Thymus (tissue), 14 donors: ENCODE measurements at places on chromosomes 7 and 10.
A peak's percentile ranks its signal among the peaks of the same experiment; 100 is the strongest.

- no peaks in the 10 kb centered on the region for H3K36me3 ChIP-seq
- no peak overlapping the region for H3K4me3 ChIP-seq
- H3K4me1 ChIP-seq: no peaks in the 10 kb centered on the region
- no peak overlapping the region for H3K27ac ChIP-seq
- DNase-seq: no peak
These were observed 12.3 kb downstream of the SCART1 start for GRCh38 chr10:133465950-133466474.

GRCh38 chr10:58641095-58641531 lies 128.4 kb downstream of the BICC1 start:
- H3K4me3 ChIP-seq: no peak overlapping the region
- DNase-seq: no peak
- H3K4me1 ChIP-seq: no peaks in the 10 kb centered on the region
- H3K36me3 ChIP-seq: no peaks in the 10 kb centered on the region

DNA sequence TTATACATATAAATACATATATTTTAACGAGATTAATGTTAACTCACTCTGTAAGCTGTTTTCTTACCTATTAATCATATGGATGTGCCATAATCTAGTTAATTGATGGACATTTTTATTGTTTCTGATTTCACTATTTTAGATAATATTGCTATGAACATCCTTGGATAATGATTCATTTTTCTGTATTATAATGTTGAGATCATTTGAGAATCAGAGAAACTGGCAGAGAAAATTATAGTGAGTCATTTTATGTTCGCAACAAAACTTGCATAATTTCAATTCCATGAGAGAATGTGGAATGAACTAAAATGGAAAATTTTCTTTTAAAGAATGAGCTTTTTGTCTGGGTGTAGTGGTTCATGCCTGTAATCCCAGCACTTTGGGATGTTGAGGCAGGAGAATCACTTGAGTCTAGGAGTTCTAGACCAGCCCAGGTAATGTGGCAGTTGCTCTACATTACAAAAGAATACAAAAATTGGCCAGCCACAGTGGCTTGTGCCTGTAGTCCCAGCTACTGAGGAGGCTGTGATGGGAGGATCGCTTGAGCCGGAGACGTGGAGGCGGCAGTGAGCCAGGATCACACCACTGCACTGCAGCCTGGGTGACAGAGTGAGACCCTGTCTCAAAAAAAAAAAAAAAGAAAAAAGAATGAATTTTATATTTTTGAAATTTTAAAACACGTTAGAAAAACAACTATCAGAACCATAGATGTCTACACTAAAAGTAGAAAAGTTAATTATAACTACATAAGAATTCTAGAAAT lies 40.5 kb downstream of the PAPSS2 start:
- no peaks in the 10 kb centered on the region for H3K4me1 ChIP-seq
- H3K4me3 ChIP-seq: no peak overlapping the region
- H3K36me3 ChIP-seq: no peaks in the 10 kb centered on the region
- no peak for DNase-seq
- H3K27ac ChIP-seq: no peak overlapping the region
- no peaks in the 10 kb centered on the region for H3K27me3 ChIP-seq

- no peak overlapping the region for H3K4me3 ChIP-seq
- no peaks in the 10 kb centered on the region for H3K36me3 ChIP-seq
- peak; percentile 2 for DNase-seq
- H3K4me1 ChIP-seq: no peaks in the 10 kb centered on the region
These were observed 28.2 kb downstream of the MTERF1 start for GRCh38 chr7:91852263-91852741.

DNA sequence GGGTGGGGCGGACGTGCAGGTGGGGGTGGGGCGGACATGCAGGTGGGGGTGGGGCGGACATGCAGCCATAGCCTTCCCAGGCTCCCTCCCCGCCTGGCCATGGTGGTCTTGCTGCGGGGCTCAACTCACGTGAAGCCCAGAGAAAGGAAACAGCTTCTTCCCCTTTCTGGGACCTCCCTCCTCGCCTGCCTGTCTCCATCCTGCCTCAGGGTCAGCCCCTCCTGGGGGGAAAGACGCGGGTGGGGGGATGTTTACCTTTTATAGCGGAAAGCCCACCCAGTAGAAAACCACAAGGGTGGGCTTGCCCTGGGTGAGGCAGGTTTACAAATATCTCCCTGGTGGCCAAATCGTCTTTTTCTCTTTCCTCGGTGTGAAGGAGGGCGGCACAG lies 520.0 kb downstream of the GLRX3 start:
- no peak overlapping the region for H3K4me3 ChIP-seq
- H3K27ac ChIP-seq: no peak overlapping the region
- H3K27me3 ChIP-seq: no peaks in the 10 kb centered on the region
- DNase-seq: no peak

DNA sequence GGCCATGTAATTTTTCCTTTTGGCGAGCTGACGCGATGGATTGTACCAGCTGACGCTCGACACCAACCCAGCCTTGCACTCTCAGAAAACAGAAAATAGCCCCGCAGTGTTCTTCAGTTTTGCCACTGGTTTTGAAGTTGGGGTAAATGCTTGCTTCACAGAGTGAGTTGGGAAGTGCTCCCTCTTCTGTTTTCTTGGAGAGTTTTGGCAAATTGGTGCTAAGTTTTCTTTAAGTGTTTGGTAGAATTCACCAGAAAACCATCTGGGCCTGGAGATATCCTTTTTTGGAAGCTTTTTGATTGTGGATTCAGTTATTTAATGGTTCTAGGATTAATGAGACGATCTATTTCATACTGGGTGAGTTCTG lies 252.8 kb downstream of the ELFN1 start:
- DNase-seq: no peak
- peak overlapping the region; percentile 34 for H3K27ac ChIP-seq
- no peak overlapping the region for H3K4me3 ChIP-seq
- no peaks in the 10 kb centered on the region for H3K27me3 ChIP-seq
- H3K36me3 ChIP-seq: peaks cover 22% of the 10 kb centered on the region

- DNase-seq: no peak
- H3K4me1 ChIP-seq: peaks cover 2% of the 10 kb centered on the region
- H3K27me3 ChIP-seq: no peaks in the 10 kb centered on the region
- H3K27ac ChIP-seq: no peak overlapping the region
These were observed 54.3 kb upstream of the DPYSL4 start for GRCh38 chr10:132132421-132132841.

- no peaks in the 10 kb centered on the region for H3K36me3 ChIP-seq
- no peaks in the 10 kb centered on the region for H3K4me1 ChIP-seq
- DNase-seq: no peak
- peaks cover 68% of the 10 kb centered on the region for H3K27me3 ChIP-seq
- H3K27ac ChIP-seq: no peak overlapping the region
These were observed 1.2 kb upstream of the PLXNA4 start for GRCh38 chr7:132577206-132578049.

GRCh38 chr10:49243139-49243538 lies 54.9 kb upstream of the TMEM273 start:
- H3K4me3 ChIP-seq: no peak overlapping the region
- DNase-seq: no peak
- H3K27me3 ChIP-seq: no peaks in the 10 kb centered on the region
- H3K27ac ChIP-seq: no peak overlapping the region

- DNase-seq: no peak
- no peaks in the 10 kb centered on the region for H3K36me3 ChIP-seq
- no peak overlapping the region for H3K4me3 ChIP-seq
- H3K27ac ChIP-seq: no peak overlapping the region
- no peaks in the 10 kb centered on the region for H3K4me1 ChIP-seq
- H3K27me3 ChIP-seq: no peaks in the 10 kb centered on the region
These were observed 1157.6 kb upstream of the CELF2 start for GRCh38 chr10:9860045-9860444.

DNA sequence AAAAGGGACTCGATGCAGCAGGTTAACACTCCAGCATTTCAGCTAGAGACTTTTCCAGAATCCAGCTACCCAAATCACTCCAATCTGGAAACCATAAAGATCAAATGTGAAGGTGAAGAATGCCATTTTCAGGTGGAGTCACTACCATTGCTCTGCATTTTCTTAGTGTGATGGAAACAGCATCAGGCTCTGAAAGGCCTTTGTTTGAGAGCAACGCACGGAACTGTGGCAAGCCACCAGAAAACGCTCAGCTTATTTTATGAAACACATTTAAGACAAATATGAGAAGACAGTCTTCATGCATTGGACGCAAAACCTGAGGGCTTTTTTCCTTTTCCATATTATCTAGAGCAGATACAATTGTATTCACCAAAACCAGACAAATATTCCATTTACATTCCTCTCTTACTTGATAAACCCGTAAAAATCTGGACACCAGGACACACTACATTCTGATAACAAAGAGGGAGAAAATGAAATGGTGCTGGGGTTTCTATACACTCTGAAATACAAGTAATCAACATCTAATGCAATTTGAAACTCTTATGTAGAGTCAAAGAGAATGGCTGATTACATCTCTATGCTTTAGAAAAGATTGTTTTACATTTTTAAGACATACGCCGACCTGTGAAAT lies 99.1 kb downstream of the NRP1 start:
- no peak for DNase-seq
- no peak overlapping the region for H3K27ac ChIP-seq
- H3K36me3 ChIP-seq: no peaks in the 10 kb centered on the region
- H3K4me1 ChIP-seq: no peaks in the 10 kb centered on the region
- H3K27me3 ChIP-seq: no peaks in the 10 kb centered on the region

DNA sequence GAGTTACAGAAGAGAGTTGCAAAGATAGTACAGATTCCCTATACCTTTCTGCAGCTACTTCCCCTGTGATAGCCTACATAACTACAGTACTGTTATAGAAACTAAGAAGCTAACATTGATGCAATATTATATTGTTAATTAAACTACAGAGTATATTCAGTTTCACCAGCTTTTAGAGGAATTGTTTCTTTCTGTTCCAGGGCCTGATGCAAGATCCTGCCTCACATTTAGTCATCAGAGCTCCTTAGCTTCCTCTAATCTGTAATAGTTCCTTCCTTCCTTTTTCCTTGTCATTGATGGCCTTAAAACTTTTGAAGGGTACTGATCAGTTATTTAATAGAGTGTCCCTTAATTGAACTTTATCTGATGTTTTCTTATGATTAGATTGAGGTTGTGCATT lies 56.8 kb downstream of the SDHAF3 start:
- no peaks in the 10 kb centered on the region for H3K27me3 ChIP-seq
- H3K36me3 ChIP-seq: no peaks in the 10 kb centered on the region
- H3K4me3 ChIP-seq: no peak overlapping the region
- H3K4me1 ChIP-seq: no peaks in the 10 kb centered on the region
